ENCODE measurements at places on chromosomes 12 and 14.

GRCh38 chr12:107163413-107163812 is 70.1 kb upstream of the CRY1 start:
- DNase-seq, result no peak

DNA sequence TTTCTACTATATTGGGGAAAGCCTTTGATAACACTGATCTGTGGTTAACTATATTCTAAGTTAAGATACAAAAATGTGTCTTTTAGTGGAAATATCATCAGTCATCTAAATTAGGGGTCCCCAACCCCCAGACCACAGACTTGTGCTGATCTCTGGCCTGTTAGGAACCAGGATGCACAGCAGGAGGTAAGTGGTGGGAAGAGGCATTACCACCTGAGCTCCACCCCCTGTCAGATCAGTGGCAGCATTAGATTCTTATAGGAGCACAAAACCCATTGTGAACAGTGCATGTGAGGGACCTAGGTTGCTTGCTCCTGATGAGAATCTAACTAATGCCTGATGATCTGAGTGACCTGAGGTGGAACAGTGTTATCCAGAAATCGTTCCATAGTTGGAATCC is 28.3 kb upstream of the LIN7A start:
- no peak for DNase-seq

- DNase-seq, result no peak
These were observed 9.1 kb downstream of the PSEN1 start for GRCh38 chr14:73145371-73145770.

DNA sequence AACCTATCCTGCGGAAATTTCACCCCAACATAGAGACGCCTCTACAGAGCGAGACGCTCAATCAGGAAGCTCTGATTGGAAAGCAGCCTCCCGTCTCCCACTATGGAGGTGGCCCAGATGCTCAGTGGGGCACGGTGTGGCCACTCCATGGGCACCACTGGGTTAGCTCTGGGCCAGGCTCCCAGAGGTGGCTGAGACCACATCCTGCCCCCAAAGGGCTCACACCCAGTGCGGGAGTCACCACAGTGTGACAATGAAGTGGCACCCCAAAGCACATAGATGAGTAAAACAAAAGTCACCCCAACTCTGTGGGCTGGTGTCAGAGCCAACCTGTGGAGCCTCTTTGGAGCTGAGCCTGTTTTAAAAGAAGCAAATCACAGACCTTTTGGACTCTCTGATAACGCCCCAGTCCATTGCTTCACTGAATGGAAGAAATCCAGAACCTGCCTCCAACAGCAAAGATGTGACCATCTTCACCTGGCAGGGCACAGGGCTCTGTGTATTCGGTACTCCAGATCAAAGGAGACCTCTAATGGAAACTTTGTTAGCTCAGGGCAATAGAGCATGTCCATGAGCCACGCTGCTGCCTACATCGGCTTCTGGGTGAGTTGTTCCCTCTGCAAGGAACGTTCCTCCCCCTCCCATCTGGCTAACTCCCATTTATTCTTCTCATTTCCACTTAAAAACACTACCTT is 19.6 kb downstream of the CLMN start:
- no peak for DNase-seq

DNA sequence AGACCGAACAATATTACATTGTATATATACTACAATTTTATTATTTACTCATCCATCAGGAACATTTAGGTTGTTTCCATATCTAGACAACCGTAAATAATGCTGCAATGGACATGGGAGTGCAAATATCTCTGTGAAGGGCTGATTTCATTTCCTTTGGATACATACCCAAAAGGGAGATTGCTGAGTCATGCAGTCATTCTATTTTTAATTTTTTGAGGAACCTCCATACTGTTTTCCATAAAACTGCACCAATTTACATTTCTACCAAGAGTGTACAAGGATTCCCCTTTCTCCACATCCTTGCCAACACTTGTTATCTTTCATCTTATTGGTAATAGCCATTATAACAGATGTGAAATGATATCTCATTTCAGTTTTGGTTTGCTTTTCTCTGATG is 84.7 kb downstream of the SLC41A2 start:
- DNase-seq, result no peak

- no peak for DNase-seq
These were observed 293.9 kb downstream of the RAD51B start for GRCh38 chr14:68113343-68113930.

- DNase-seq, result no peak
These were observed 99.2 kb downstream of the DIP2B start for GRCh38 chr12:50603817-50604639.
